ENCODE measurements at places on chromosomes 12 and 14. TPM values are rescaled to one million over a fixed set of nuclear protein-coding genes. Genes with fewer than 3 reads are reported as not detected.

FSCB gene
- total RNA-seq = not detected

NUMB gene
- 51.2 TPM for total RNA-seq

ADAMTS20 gene
- total RNA-seq = not detected

DDX55 gene
- total RNA-seq = 27.7 TPM

LIN7A gene
- 0.07 TPM for total RNA-seq

TMPRSS12 gene
- total RNA-seq = not detected

GRIN2B gene
- not detected for total RNA-seq

ZC3H10 gene
- 3.0 TPM for total RNA-seq

GLT8D2 gene
- 1.5 TPM for total RNA-seq

CAPZA3 gene
- not detected for total RNA-seq

KRT73 gene
- not detected for total RNA-seq

MIPOL1 gene
- total RNA-seq = 3.6 TPM

NOPCHAP1 gene
- total RNA-seq = 7.7 TPM

TMEM63C gene
- not detected for total RNA-seq

KRT77 gene
- total RNA-seq = not detected

IGF1 gene
- total RNA-seq = 0.69 TPM

MAP3K9 gene
- not detected for total RNA-seq

EXOC3L4 gene
- not detected for total RNA-seq

OAS1 gene
- 46.4 TPM for total RNA-seq

GALNT9 gene
- 2.1 TPM for total RNA-seq

STYK1 gene
- total RNA-seq = 7.3 TPM

POLE2 gene
- total RNA-seq = 19.9 TPM

ADSS1 gene
- total RNA-seq = 0.47 TPM

IL26 gene
- not detected for total RNA-seq

SLC25A47 gene
- total RNA-seq = not detected

HOXC12 gene
- not detected for total RNA-seq

NXPH4 gene
- not detected for total RNA-seq

FAM186B gene
- total RNA-seq = not detected

KERA gene
- total RNA-seq = not detected

PTPRR gene
- 2.7 TPM for total RNA-seq

KRT79 gene
- not detected for total RNA-seq

NID2 gene
- 54.0 TPM for total RNA-seq

CLEC4C gene
- total RNA-seq = not detected

LALBA gene
- not detected for total RNA-seq

RDH16 gene
- not detected for total RNA-seq

COX8C gene
- not detected for total RNA-seq

GLS2 gene
- not detected for total RNA-seq

TSPAN19 gene
- not detected for total RNA-seq

CLEC7A gene
- total RNA-seq = not detected

RIN3 gene
- 5.0 TPM for total RNA-seq

ABCD2 gene
- total RNA-seq = not detected

EML5 gene
- total RNA-seq = 0.13 TPM

HOXC10 gene
- not detected for total RNA-seq

CLEC1B gene
- not detected for total RNA-seq

All from mammary microvascular endothelial cell (primary cell).